HCT116 (cell line): ENCODE measurements at places on chromosomes 6 and 20.

DNA sequence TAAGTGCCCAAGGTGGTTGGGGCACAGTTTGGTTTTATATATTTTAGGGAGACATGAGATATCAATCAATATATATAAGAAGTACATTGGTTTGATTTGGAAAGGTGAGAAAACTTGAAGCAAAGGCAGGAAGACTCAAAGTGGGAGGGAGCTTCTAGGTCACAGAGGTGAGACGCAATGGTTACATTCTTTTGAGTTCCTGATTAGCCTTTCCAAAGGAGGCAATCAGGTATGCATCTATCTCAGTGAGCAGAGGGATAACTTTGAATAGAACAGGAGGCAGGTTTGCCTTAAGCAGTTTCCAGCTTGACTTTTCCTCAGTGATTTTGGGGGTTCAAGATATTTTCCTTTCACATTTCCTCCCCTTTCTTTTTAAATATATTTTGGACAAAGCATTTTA, 58.0 kb upstream of the SLC35F1 start:
- DNase-seq, result no peak

GRCh38 chr6:34031625-34032383, 114.1 kb downstream of the GRM4 start:
- no peak for DNase-seq

GRCh38 chr6:75504465-75505222, 11.0 kb upstream of the FILIP1 start:
- DNase-seq, result no peak

DNA sequence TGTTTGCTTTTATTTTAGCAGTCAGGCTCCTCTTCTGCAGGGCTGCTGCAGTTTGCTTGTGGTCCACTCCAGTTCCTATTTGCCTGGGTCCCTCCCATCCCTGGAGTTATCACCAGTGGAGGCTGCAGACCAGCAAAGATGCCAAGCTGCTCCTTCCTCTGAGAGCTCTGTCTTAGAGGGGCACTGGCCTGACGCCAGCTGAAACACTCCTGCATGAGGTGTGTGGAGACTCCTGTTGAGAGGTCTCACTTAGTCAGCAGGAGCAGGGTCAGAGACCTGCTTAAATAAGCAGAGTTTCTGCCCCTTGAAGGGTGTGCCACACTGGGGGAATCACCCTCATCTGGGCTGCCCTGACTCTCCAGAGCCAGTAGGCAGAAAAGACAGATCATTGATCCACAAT, 16.2 kb upstream of the WFDC8 start:
- DNase-seq, result no peak

GRCh38 chr20:1803061-1803931, 91.9 kb upstream of the SIRPA start:
- DNase-seq, result no peak
